Activated T-cell treated with anti-CD3 and anti-CD28 coated beads for 24 hours (primary cell): ENCODE measurements at places on chromosomes 6 and 20.
A peak's percentile ranks its signal among the peaks of the same experiment; 100 is the strongest.

GRCh38 chr6:56961151-56961550 is 6.2 kb downstream of the BEND6 start:
- no peak for DNase-seq

- no peak for DNase-seq
Observed at GRCh38 chr20:47221036-47221625, 135.4 kb downstream of the ZMYND8 start.

DNA sequence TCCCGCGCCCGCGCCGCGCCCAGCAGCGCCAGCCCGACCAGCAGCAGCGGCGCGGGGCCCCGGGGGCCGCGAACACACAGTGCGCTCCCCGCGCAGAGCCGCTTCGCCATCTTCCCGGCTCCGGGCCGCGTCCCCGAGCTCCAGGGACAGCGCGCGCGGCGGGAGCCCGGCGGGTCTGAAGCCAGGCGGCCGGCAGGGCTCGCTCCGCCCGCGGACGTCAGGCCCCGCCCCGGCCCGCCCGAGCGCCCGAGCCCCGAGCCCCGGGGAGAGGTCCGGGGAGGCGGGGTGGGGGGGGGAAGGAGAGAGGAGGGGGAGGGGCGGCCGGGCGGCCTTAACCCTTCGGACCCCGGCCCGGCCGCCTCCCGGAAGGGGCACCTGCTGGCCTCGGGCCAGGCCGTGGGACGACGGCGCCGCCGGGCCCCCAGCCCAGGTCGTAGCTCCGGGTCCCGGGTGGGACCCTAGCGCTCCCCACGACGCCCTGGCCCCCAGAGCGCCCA is at the start of gene LAMA5:
LAMA5 (minus strand) TSS at position 177 of the 497 bp plus-strand sequence; CDS start at position 110, 67 bp downstream.
- no peak for DNase-seq

GRCh38 chr6:148677594-148678476 is 69.0 kb upstream of the UST start:
- no peak for DNase-seq

DNA sequence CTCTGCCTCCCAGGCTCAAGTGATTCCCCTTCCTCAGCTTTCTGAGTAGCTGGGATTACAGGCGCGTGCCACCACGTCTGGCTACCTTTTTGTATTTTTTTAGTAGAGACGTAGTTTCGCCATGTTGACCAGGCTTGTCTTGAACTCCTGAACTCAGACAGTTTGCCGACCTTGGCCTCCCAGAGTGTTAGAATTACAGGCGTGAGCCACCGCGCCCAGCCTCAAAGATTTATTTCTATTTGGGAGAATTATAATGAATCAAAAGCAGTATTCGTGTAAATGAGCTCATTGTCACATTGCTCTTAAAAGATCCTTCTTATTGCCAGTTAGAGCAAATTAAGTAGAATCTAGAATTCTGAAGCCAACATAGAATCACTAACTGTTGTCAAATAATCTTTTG is 9.4 kb upstream of the ZNF343 start:
- DNase-seq = no peak

DNA sequence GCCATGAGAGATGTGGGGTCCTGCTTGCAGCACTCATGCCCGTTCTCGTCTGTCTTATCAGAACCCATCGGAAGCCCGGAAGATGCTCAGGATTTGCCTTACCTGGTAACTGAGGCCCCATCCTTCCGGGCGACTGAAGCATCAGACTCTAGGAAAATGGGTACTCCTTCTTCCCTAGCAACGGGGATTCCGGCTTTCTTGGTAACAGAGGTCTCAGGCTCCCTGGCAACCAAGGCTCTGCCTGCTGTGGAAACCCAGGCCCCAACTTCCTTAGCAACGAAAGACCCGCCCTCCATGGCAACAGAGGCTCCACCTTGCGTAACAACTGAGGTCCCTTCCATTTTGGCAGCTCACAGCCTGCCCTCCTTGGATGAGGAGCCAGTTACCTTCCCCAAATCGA is 8.3 kb downstream of the PI16 start:
- peak; percentile 54 for DNase-seq

DNA sequence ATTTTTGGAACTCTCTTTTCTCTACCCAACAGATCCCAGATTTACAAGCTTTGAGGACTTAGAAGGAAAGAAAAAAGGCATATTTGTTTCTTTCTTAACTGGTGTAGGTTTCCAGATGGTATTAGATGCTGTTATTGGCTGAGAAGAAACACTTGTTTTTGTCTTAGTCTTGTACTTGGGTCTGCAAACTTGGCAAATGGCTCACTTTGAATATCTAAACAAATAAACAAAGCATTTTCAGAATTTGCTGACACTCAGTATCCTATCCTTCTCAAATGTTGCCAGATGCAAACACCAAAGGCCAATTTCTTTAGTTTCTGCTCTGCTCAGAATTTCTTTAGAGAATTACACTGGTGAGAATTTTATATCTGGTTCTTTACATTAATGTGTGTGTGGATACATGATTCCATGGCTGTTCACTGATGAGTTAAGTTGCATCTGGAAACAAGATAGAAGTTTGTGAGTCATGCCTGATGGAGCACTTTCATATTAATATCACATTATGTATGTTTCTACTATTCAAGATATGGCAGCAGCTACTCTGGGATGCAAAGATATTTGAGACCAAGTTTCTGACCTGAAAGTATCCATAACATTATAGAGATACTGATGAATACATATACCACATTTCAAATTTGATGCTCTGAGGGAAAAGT is 43.7 kb upstream of the CEP162 start:
- no peak for DNase-seq

- DNase-seq = peak; percentile 61
Observed at GRCh38 chr6:41970436-41970846, 28.8 kb upstream of the CCND3 start.

GRCh38 chr6:148348335-148348734 is 5.7 kb downstream of the SASH1 start:
- no peak for DNase-seq

- peak; percentile 65 for DNase-seq
Observed at GRCh38 chr20:50338479-50339391, 148.1 kb downstream of the CEBPB start.

DNA sequence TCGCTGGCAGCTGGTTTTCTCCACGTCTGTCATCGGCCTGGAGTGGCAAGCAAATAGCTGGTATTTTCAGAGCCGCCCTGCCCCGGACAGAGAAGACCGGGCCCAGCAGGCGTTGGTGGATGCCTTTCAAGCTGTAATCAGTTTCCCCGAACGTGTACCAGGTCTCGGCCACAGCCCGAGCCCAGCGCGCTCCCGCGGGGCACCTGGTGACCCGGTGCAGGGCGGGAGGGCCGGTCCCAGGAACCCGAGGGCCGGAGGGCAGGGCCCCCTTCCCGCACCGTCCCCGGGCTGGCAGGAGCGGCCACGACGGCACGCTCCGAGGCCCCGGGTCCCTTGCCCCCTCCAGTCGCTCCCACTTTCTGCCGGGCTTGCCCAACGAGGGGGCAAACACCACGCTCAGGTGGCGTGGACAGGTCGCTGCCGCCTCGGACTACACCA is 348 bp upstream of the PYGB start:
- DNase-seq = no peak

DNA sequence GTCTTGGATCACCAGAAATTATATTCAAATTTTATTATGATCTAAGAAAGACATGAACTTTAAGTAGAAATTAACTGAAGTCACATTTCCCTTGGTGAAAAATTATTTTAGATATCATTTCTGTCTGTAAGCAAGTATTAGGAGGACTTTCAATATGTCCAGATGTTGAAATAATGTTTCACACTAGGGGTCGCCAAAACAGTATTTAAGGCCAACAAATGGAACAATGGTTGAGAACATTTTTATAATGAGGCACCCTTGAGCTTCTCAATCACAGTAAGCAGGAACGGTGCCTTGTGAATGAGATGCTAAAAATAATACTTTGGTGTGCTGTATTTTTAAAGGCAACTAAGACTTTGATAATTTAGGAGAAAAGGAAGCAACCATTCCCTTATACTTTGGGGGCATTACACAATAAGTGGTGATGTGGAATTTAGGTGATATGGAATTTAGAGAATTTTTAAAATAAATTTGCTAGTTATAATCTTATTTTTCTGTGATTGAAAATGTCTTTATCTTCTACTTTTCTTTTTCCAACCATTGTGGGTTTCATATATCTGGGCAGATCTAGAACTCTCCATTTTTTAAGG is 9.6 kb upstream of the SF3B5 start:
- DNase-seq = peak; percentile 30

- DNase-seq = no peak
Observed at GRCh38 chr20:34220561-34220960, 20.7 kb upstream of the ASIP start.

DNA sequence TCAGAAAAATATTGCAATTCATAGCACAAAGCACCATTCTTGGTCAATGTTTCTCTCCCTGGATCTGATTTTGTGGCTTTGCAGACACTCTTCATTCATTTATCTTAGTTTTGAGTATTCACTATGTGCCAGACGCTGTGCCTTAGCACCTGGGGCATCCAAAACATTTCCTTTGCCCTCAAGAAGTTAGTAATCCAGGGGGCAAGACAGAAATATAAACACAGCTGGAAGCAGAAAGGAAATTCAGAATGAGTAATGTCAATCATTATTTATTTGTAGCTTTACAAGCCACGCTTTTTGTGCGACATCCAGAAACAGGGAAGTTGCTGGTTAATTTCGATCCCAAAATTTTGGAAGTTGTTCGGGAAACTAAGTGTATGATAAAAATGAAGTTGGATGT is 71.4 kb downstream of the DNAH8 start:
- no peak for DNase-seq

DNA sequence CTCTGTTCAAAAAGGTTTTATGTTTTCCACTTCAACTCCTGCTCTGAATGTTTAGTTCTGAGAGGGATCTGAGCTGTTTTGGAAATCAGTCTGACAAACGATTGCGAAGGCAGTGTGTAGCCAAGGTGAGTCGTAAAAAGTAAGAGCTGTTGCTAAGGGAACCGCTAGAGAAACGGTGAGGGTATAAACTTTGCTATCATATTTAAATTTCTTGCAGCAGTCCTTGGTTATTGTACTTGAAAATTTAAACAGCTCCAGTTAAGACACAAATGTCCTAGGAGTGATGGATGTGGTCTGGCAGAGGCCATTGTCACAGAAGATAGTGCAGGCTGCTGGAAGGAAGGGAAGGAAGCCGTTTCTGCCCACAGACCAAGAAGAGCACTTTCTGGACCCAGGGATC is 64.9 kb upstream of the CITED2 start:
- no peak for DNase-seq

GRCh38 chr20:49323622-49324238 is 45.9 kb upstream of the ZNFX1 start:
- DNase-seq = no peak
